Progenitor cell of endocrine pancreas (in vitro differentiated cells): ENCODE measurements at places on chromosomes 1 and 21. TPM values are rescaled to one million over a fixed set of nuclear protein-coding genes. Genes with fewer than 3 reads are reported as not detected.

DNA sequence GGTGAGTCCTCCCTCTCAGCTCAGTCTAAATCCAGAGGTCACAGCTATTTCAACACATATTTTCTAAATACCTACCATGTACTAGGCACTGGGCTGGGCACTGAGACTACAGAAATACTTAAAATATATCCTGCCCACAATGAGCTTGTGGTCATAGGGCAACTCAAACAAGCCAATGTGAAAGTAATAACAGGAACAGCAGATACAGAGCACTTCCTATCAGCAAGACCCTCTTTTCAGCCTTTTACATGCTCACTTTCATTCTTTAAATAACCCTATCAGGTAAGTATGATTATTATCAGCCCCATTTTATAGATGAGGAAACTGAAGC lies 71.9 kb downstream of the CD34 start:
- H3K4me1 ChIP-seq = peaks cover 3% of the 10 kb centered on the region
- H3K4me3 ChIP-seq = no peak overlapping the region
- no peak overlapping the region for H3K27ac ChIP-seq
- H3K36me3 ChIP-seq = peaks cover 1% of the 10 kb centered on the region

The UBE2U gene
- total RNA-seq = not detected in 2 replicates

The MX2 gene
- 0.69 and 0.86 TPM in 2 replicates for total RNA-seq

- no peak for DNase-seq
- H3K4me1 ChIP-seq = no peaks in the 10 kb centered on the region
- no peak overlapping the region for H3K4me3 ChIP-seq
Measured at GRCh38 chr1:63359561-63359960, 7.9 kb upstream of the ALG6 start.

DNA sequence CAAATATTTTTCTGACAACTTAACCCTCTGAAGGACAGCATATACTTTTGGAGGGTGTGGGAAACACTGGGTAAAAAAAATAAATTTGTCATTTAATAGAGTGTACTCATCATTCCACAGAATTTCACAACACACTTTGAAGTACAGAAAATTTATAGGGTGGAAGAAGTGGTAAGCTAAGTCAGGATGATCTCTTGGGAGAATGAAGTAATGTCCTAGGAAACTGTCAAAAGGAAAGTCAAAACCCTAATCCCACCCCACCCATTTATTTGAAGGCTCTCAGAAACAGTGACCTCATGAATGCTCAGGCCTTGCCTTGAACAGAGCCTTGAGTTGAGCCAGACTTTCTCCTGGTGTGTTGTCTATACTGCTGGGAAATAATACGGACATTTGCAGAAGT lies 7.3 kb upstream of the UAP1 start:
- DNase-seq = no peak
- H3K4me1 ChIP-seq = no peaks in the 10 kb centered on the region
- H3K4me3 ChIP-seq = no peak overlapping the region

DNA sequence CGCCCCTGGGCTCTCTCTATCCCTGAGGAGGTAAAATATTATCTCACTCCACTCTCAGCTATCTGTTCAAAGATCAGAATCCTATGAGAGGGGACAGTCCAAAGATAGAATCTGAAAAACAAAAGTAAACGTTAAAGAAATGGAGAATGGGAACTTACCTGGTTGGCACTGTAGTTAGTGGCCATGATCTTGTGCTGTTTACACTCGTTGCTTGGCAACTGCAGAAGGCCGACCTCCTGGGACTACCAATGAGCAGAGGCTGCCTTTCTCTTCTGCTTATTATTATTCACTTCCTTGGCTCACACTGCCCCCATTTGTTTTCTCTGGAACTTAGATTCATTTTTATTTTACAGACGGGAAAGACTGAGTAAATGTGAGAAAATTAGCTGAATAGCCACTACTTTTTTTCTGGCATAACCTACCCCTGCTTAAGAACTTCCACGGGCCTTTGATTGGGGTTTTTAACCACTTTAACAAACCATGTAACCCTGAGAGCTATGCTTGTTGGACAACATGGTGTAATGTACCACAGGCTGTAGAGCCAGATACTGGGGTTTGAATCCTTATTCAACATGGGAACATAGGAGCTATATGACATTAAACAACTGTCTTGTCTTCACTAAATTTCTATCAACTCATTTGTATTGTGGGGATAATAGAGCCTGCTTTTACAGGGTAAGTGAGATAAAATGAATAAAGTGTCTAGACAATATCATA lies at the start of gene CFAP126:
Gene CFAP126, minus strand, starts transcription at position 193 of the 717 bp plus-strand sequence. Its CDS starts 8 bp downstream, at position 185.
- H3K27ac ChIP-seq = peak within 1 kb of the TSS; percentile 58
- peaks cover 9% of the 10 kb centered on the region for H3K36me3 ChIP-seq
- no peak within 1 kb of the TSS for H3K4me3 ChIP-seq
- no peak for DNase-seq
- no peaks in the 10 kb centered on the region for H3K27me3 ChIP-seq
- H3K4me1 ChIP-seq = peaks cover 7% of the 10 kb centered on the region

The ATP6V1G3 gene
- total RNA-seq = not detected in 2 replicates

- no peaks in the 10 kb centered on the region for H3K36me3 ChIP-seq
- no peak overlapping the region for H3K4me3 ChIP-seq
- H3K27ac ChIP-seq = no peak overlapping the region
- no peaks in the 10 kb centered on the region for H3K27me3 ChIP-seq
- DNase-seq = no peak
- H3K4me1 ChIP-seq = peaks cover 6% of the 10 kb centered on the region
Measured at GRCh38 chr1:234199476-234200127, 173.7 kb upstream of the COA6 start.

DNA sequence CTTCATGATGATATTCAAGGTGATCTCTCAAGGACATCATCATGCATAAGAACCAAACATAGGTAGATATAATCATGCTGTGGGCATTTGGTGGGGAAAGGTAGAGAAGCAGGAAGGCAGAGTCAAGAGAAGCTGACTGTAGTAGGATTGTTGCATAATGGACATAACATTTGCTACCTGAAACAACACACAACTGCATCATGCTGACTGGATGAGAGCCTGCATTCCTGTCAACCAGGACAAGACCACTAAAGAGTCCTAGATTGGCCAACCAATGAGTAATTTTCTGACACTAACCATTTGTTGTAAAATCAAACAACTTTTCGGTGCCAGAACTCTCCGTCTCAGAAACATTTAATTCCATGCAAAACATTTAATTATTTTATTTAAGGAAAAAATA lies 377.2 kb downstream of the PLPP3 start:
- H3K27me3 ChIP-seq = no peaks in the 10 kb centered on the region
- H3K36me3 ChIP-seq = peaks cover 1% of the 10 kb centered on the region
- H3K4me3 ChIP-seq = no peak overlapping the region

GRCh38 chr1:94648225-94649007 lies 106.9 kb upstream of the F3 start:
- no peak overlapping the region for H3K4me3 ChIP-seq
- peak overlapping the region; percentile 30 for H3K27ac ChIP-seq
- H3K27me3 ChIP-seq = no peaks in the 10 kb centered on the region
- H3K4me1 ChIP-seq = peaks cover 5% of the 10 kb centered on the region
- no peak for DNase-seq

GRCh38 chr21:42474043-42474831 lies 21.8 kb downstream of the RSPH1 start:
- no peaks in the 10 kb centered on the region for H3K36me3 ChIP-seq
- no peaks in the 10 kb centered on the region for H3K27me3 ChIP-seq

DNA sequence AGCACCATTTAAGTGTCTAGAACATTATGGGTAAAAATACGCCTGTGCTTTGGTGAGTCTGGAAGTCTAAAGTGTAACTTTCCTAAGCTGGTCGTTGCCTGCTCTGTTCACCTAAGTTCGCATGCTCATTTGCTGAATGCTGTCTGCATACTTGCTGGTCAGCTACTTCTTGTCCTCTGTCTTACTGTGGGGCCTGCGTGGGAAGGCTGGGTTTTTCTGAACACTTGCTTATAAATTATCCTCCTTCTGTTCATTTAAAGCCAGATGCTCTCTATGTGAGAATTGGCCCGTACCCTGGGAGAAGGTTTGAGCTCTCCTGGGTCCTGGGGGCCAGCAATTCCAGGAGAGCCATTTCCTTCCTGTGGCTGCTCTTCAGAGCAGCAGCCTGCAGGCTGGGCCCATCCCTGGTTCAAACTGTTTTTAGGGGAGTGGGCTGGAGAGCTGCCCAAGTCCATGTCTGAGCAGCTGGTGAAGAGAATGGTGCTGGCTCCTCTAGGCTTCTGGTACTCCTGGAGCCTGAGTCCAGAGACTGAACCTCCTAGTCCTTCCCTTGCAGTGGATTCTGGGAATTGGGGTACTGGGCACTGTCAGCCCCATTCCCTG lies 75.7 kb downstream of the GALNT2 start:
- no peaks in the 10 kb centered on the region for H3K36me3 ChIP-seq
- H3K4me3 ChIP-seq = no peak overlapping the region
- no peaks in the 10 kb centered on the region for H3K27me3 ChIP-seq
- H3K27ac ChIP-seq = no peak overlapping the region

The EXO5 gene
- total RNA-seq = 14.8 and 16.4 TPM in 2 replicates

GRCh38 chr1:26376050-26376449 lies 3.5 kb upstream of the ZNF683 start:
- no peak overlapping the region for H3K4me3 ChIP-seq
- peaks cover 11% of the 10 kb centered on the region for H3K27me3 ChIP-seq
- no peaks in the 10 kb centered on the region for H3K4me1 ChIP-seq
- H3K27ac ChIP-seq = no peak overlapping the region
- no peaks in the 10 kb centered on the region for H3K36me3 ChIP-seq
- no peak for DNase-seq

- no peaks in the 10 kb centered on the region for H3K36me3 ChIP-seq
- DNase-seq = no peak
- no peak overlapping the region for H3K4me3 ChIP-seq
- no peak overlapping the region for H3K27ac ChIP-seq
- peaks cover 23% of the 10 kb centered on the region for H3K4me1 ChIP-seq
- H3K27me3 ChIP-seq = peaks cover 24% of the 10 kb centered on the region
Measured at GRCh38 chr1:17561247-17561548, 21.7 kb downstream of the ARHGEF10L start.

GRCh38 chr1:228148196-228148861 lies 1.4 kb upstream of the GJC2 start:
- peaks cover 2% of the 10 kb centered on the region for H3K4me1 ChIP-seq
- H3K36me3 ChIP-seq = no peaks in the 10 kb centered on the region

GRCh38 chr1:7380712-7381111 lies 390.4 kb upstream of the VAMP3 start:
- H3K27me3 ChIP-seq = peaks cover 21% of the 10 kb centered on the region
- no peak for DNase-seq
- H3K27ac ChIP-seq = no peak overlapping the region

The EYA3 gene
- total RNA-seq = 41.3 and 42.5 TPM in 2 replicates

DNA sequence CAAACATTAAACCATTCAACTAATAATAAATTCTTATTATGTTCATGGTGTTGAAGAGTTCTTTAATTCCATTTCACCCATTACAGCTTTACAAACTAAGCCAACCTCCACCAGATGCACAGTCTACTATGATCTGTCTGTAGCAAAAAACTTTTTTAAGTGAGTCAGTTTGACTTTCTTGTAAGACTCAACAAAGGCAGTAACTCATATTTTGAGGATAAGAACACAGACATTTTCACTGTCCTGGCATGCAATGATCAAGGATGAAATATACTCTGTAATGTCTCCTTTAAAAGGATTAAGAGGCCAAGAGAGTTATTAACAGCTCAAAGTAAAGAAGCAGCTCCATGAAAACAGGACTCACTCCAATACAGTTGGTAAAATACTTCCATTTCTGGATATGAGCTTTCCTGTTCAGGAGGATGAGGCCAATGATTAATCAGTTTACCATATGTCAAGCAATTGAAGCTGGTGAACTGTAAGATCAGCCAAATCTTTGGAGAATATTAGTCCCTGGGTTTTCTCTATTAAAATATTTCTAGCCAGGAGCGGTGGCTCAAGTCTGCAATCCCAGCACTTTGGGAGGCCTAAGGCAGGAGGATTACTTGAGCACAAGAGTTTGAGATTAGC lies 20.6 kb downstream of the XKR8 start:
- no peaks in the 10 kb centered on the region for H3K4me1 ChIP-seq
- no peak for DNase-seq
- peaks cover 13% of the 10 kb centered on the region for H3K36me3 ChIP-seq
- no peaks in the 10 kb centered on the region for H3K27me3 ChIP-seq
- H3K27ac ChIP-seq = no peak overlapping the region
- no peak overlapping the region for H3K4me3 ChIP-seq

- no peak for DNase-seq
- H3K36me3 ChIP-seq = peaks cover 29% of the 10 kb centered on the region
- no peaks in the 10 kb centered on the region for H3K27me3 ChIP-seq
- H3K4me1 ChIP-seq = no peaks in the 10 kb centered on the region
- no peak overlapping the region for H3K27ac ChIP-seq
Measured at GRCh38 chr1:212013672-212014071, 21.7 kb downstream of the INTS7 start.

The LRRC7 gene
- 7.8 and 11.1 TPM in 2 replicates for total RNA-seq

GRCh38 chr1:200346700-200347099 lies 63.1 kb downstream of the ZNF281 start:
- H3K27ac ChIP-seq = no peak overlapping the region
- DNase-seq = no peak
- no peak overlapping the region for H3K4me3 ChIP-seq
- H3K27me3 ChIP-seq = no peaks in the 10 kb centered on the region

DNA sequence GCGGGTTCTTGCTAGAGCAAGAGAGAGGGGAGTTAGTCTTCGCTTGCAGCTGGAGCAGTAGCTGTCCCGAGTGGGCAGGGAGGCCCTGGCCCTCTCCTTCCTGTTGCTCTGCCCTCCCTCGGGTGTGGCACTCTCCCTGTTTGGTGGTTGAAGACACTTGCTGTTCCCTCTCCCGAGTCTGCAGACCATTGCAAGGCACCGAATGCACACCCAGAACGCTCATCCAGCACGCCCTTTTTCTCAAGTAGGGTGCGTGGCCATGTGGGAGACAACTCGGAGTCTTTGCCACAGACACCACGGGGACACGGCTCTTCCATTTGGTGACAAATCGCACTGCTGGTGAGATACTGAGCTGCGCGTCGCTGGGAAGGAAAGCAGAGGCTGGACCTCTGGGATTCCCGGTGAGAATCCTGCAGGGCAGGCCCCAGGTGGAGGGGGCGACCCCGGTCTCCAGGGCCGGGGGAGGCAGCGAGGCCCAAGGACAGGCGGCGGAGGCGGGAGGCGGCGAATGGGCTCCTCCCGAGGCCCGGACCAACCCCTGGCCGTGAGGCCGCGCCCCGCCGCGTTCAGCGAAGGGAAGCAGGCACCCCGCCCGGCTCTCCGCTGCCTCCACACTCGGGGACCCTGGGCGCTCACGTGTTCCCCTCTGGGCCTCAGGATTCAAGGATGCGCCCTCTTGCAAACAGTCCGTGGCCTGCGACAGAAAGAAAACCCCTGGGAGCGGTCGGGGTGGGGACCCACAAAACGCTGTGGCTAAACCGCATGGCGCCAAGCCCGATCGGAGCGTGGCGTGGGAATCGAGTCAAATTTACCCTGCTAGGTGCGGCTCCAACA lies 10.4 kb upstream of the TMEM200B start:
- DNase-seq = no peak
- no peak overlapping the region for H3K27ac ChIP-seq
- no peaks in the 10 kb centered on the region for H3K27me3 ChIP-seq
- no peaks in the 10 kb centered on the region for H3K36me3 ChIP-seq
- H3K4me3 ChIP-seq = no peak overlapping the region

GRCh38 chr1:168081373-168082007 lies 55.2 kb downstream of the GPR161 start:
- H3K36me3 ChIP-seq = peaks cover 22% of the 10 kb centered on the region
- H3K27ac ChIP-seq = no peak overlapping the region
- H3K27me3 ChIP-seq = no peaks in the 10 kb centered on the region
- no peak overlapping the region for H3K4me3 ChIP-seq
- DNase-seq = no peak

GRCh38 chr21:31905503-31906451 lies 33.0 kb downstream of the HUNK start:
- peaks cover 74% of the 10 kb centered on the region for H3K4me1 ChIP-seq
- H3K36me3 ChIP-seq = peaks cover 6% of the 10 kb centered on the region
- peak overlapping the region; percentile 22 for H3K27ac ChIP-seq
- no peak for DNase-seq
- no peaks in the 10 kb centered on the region for H3K27me3 ChIP-seq
- H3K4me3 ChIP-seq = peak overlapping the region; percentile 9

The SPRR2B gene
- not detected in 2 replicates for total RNA-seq
